ENCODE measurements at places on chromosomes 16 and 17.

DNA sequence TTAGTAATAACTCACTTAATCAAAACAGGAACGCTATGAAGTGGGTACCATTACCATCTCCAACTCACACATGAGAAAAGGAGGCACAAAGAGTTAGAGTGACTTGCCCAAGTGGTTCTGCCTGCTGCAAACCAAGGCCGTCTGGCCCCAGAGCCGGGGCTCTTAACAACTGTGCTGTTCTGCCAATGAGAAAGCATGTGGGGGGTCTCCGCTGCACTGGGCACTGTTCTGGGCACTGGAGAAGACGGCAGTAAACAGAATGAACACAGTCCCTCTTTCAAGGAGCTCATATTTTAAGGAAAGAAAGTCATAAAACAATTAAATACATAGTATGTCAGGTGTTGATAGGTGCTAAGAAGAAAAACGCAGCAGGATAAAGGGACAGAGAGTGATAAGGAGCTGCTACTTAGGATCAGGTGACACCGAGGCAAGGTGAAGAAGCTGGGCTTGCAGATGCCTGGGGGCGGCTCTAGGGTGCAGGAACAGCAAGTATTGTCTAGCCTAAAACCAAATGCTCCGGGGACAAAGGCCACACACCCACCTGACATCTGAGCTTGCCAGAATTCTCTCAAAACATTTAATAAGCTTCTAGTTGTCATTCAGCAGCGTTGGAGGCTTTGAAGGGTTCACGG lies 6.5 kb downstream of the STX8 start:
- DNase-seq: no peak

DNA sequence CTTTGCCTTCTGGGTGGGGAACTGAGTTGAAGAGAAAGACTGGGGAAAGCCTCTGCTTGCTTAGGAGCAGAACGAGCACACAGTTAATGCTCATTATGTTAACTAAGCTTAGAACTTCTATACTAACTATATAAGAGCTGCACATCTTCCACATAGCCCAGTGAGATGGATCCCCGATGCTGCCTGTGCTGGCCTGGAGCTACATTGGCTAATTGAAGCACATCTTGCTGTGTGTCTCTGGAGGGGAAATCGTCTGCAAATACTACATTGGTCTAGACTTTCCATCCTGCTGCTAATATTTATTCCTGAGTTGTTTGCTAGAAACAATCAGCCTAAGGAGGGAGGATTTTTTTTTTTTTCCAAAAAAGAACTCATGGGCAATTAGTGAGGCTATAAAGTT lies 406.3 kb downstream of the HAPSTR1 start:
- no peak for DNase-seq

- DNase-seq: no peak
Measured at GRCh38 chr16:47029724-47030123, 56.2 kb upstream of the DNAJA2 start.

DNA sequence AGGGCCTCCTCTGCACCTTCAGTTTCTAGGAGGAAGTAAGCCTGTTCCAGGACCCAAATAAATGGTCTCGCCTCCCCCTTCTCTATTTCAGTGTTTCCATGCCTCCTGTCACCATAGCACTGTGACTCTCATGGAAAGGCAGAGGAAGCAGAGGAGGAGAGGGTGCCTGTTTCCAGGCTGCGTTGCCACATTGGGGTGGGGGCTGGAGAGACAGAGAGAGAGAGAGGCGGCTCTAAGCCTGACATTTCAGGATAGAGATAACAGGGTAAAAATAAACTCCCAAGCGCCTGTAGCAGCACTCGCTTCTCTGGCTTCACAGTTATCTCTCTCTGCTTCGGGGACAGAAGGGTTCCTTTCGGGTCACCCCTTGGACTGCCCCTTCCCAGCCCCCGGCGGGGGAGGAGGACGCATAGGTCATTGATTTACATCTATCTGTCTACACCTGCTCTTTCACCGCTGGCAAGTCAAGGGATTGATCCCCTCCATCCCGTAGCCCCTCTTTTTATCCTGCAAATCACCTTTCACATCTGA lies 71.2 kb upstream of the MRTFB start:
- no peak for DNase-seq

GRCh38 chr17:81891303-81891552 lies 158 bp downstream of the ALYREF start:
- no peak for DNase-seq

DNA sequence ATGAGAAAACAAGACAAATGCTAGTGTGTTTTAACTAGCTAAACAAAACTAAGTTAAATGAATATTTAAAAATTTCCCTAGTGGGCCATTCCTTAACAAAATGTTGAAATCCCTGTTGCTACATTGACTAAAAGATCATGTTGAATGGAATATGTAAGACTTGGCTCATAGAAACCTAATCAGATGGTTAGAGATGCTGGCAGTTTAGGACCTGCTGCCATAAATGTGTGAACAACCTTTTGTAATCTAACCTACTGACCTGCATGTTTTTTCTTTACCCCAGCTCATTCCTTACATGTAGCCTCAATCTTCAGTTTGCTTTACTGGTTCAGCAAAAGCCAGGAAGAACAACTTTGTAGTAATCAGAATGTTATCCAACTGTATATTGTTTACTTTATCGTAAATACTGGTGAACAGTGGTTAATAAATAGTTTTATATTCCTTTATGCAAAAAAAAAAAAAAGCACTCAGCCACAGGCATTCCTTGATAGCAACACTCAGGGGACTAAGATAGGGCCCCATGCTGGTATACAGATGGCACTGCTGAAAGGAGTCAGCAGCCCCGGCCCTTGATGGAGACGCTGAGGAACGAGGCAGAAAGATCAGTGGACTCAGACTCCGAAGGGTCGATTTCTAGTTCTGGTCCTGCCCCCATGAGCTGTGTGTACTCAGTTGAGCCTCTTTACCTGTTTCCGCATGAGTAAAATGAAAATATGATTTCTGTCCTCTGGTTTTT lies 78.2 kb downstream of the MARF1 start:
- DNase-seq: no peak

- DNase-seq: no peak
Measured at GRCh38 chr16:48420437-48420836, 35.2 kb upstream of the SIAH1 start.

DNA sequence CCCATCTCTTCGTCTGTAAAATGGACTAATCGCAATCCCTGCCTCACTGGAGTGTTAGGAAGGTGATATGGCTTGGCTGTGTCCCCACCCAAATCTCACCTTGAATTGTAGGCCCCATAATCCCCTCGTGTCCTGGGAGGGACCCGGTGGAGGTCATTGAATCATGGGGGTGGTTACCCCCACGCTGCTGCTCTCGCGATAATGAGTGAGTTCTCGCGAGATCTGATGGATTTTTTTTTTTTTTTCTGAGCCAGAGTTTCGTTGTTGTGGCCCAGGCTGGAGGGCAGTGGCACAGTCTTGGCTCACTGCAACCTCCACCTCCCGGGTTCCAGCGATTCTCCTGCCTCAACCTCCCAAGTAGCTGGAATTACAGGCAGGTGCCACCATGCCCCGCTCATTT lies 11.2 kb downstream of the TRARG1 start:
- no peak for DNase-seq

DNA sequence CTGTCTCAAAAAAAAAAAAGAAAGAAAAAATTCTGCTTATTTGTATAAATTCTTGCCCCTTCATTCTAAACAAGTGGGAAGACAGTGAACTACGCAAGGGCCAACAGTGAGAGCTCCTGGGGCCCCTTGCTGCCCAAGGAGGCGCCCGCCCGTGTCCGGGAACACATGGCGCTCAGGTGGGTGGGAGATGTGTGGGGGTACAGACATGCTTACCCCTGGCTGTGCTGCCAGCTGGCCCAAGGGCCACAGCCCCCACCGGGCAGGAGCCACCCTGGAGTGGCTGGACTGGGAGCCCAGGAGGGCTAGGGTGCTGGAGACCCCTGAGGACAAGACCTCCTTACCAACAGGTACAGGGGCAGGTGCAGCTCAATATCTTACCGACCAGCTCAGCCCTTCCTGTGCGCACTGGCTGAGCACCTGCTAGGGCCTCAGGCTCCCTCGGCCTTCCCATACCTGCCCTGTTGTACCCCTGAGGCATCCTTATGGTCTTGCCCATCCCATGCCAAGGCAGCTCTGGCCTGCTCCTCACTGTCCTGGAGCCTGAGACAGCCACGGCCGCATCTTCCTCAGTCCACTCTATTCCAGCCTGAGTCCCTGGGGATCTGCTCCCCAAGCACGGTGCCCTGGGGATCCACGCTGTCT lies 56.2 kb downstream of the CCDC57 start:
- no peak for DNase-seq

DNA sequence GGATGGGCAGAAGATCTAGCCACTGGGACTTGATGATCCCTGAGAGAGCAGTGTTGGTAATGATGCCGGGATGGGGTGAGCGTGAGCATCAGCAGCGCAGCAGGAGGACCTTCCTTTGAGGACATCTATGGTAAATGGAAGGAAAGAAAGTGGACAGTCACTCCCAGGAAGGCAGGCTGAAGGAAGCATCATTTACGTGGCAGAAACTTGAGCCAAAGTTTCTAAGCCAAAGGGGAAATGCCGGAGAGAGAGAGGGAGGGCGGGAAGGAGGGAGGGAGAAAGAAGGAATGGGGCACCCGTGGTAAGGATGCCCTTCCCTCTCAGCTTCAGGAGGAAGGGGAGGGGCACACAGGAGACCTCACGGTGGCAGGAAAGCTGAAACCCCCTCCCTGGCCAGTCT lies 86.3 kb upstream of the CACNG5 start:
- DNase-seq: no peak

DNA sequence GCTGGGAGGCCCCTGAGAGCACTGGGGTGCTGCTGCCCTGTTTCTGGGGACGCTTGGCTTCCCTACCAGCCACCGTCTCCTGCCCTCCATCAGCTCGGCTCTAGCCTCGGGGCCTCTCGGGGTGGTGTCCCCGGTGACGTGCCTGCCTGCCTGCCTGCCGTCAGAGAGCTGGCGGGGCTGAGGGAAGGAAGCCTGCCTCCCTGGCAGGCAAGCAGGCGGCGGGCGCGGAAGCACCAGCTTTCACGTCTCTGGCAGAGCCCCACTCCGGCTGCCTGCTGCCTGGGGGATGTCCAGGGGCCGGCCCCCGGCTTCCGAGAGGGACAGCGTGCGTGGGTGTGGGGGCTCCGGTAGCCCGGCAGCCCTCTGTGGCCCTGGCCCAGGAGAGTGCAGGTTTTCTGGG lies 9.3 kb downstream of the CENPX start:
- DNase-seq: no peak

DNA sequence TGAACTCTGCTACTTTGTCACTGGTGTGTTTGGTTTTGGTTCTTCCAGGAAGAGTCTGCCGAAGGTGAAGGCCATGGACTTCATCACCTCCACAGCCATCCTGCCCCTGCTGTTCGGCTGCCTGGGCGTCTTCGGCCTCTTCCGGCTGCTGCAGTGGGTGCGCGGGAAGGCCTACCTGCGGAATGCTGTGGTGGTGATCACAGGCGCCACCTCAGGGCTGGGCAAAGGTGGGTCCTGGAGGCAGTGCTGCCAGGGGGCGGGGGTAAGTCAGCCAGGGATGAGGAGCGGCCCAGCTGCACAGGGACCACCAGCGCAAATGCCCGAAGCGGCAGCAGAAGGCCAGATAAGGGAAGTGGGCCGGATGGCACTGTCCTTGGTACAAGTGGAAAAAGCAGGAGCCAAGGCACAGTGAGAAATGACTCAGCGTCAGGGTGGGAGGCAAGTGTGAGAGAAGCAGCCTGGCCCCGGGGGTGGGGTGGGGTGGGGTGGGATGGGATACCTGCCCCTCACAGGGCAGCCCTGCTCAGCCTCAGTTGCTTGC lies 41.9 kb downstream of the TMEM11 start:
- no peak for DNase-seq

DNA sequence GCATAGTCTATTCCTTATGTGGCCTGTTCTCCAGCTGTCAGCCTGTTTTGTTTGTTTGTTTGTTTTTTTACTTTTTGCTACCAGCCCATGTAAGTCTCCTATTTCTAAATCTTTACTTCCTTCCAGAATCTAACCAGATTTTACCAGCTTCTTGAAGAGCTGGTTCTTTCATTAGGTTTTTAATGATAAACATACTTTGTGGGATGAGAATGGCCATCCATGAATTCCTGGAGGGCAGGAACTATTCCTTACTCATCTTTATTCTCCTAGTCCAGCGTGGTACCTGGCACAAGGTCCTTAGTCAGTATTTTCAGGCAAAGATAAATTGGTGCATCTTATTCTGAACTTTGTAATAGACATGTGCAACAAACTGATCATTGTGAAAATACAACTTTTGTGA lies 17.3 kb downstream of the RSPRY1 start:
- DNase-seq: no peak

- DNase-seq: no peak
Measured at GRCh38 chr17:9170853-9171252, 149.5 kb downstream of the NTN1 start.

DNA sequence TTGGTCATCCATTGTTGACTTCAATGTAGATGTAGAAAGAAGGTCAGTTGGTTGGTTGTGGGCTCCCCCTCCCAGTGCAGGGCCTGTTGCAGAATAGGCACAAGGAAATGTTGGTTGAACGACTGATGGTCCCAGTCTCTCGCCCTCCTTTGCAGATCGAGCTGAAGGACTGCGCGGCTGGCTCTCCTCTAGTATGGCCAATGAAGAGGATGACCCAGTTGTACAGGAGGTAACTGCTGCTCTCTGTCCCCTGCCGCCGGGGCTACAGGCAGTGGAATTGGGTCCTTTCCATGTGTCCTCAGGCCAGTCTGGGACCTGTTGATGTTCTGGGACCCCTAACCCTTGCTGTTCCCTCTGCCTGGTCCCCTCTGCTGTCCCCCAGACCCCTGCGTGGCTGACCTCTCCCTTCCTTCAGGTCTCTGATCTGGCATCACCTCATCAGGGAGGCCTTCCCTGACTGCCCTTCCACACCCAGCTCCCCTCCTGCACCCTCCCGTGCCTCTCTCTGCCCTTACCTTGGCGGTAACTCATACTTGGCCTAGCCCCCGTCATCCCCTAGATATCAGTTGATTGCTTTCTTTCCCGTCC lies 5.7 kb downstream of the POLR3E start:
- DNase-seq: no peak

DNA sequence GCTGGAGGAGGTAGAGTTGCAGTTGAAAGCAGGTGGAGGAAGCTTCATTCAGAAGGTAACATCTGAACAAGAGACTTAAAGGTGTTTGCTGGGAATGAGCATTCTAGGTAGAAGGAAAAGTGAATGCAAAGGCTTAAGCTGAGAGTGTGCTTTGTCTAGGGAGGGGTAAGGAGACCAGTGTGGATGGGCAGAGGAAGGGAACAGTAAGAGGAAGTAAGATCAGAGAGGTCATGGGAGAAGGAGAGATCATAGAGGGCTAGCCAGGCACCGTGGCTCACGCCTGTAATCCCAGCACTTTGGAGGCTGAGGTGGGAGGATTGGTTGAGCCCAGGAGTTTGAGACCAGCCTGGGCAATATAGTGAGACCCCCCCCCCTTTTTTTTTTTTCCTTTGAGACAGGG lies 3.3 kb downstream of the STX4 start:
- DNase-seq: no peak

GRCh38 chr16:72149676-72150464 lies 22.1 kb downstream of the PMFBP1 start:
- DNase-seq: no peak

GRCh38 chr17:51908841-51909537 lies 249.5 kb downstream of the CA10 start:
- DNase-seq: no peak

GRCh38 chr17:862582-862981 lies 80.4 kb downstream of the MRM3 start:
- DNase-seq: no peak
